Ureter (tissue), 1 donor: ENCODE measurements at places on chromosomes 3 and 15. TPM values are rescaled to one million over a fixed set of nuclear protein-coding genes. Genes with fewer than 3 reads are reported as not detected.

The FETUB gene
- not detected for total RNA-seq

DNA sequence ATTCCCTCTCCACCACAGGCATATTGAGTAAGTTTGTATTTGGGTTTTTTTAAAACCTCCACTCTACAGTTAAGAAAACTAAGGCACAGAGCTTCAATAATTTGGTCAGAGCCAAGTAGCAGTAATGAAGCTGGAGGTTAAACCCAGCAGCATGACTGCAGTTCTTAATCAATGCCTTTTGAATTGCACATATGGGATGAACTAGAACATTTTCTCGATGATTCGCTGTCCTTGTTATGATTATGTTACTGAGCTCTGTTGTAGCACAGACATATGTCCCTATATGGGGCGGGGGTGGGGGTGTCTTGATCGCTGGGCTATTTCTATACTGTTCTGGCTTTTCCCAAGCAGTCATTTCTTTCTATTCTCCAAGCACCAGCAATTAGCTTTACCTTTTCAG lies 1.6 kb upstream of the CCR5 start:
- DNase-seq, result no peak

DNA sequence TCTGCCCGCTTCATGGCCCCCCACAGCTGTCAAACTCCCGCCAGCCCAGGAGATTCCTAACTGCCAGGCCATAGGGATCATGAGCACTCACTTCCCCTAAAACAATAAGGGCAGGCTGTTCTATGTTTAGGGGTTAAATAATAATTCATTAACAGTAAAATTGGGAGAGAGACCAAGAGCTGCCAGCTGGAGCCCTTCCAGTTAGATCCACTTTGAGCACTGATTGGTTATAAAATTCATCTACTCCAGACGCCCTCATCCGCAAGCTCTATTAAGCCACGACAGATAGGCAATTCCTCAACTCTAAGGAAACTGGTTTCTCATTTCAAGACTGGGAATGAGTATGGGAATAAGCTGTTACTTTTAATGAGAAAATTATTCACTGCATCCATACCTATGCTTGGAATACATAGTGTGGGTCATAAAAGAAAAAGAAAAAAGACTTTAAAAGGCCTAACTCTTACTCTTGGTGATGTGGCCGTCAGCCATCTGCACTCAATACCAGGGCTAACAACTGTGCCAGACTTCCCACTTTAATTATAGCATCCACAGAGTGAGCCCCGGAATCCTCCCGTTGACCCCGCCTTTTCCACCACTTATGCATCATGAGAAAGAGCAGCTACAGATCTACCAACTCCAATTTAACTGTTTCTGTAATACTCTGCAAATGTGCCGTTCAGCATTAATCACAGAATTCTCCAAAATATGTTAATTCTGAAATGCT lies 44.5 kb downstream of the IL17RD start:
- DNase-seq, result no peak

DNA sequence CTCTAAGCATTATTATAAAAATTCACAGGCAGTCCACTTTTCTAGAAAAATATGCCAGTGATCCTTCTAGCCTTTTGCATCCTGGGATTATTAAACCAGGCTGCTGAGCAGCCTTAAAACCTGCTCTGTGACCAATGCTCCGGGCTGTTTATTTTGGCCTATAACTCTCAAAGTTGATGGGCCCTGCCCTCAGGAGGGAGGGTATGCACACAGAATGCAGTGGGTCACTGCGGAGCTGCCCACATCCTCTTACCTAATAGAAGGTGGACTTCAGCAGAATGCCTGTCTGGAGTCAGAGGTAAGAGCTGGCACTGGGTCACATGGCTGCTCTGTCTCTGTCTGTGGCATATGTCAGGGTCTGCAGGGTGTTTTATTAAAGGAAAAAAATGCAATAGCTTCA lies 26.0 kb downstream of the CPNE4 start:
- DNase-seq, result no peak

GRCh38 chr3:58492494-58492905 lies 604 bp downstream of the KCTD6 start:
- DNase-seq, result no peak
